Natural killer cell (primary cell): ENCODE measurements at places on chromosomes 7 and 10. TPM values are rescaled to one million over a fixed set of nuclear protein-coding genes. Genes with fewer than 3 reads are reported as not detected.

The CCDC7 gene
- 39.0 TPM for total RNA-seq

The OPN4 gene
- not detected for total RNA-seq

The ATRNL1 gene
- not detected for total RNA-seq

The PON1 gene
- total RNA-seq = not detected

The TFR2 gene
- total RNA-seq = 13.8 TPM

DNA sequence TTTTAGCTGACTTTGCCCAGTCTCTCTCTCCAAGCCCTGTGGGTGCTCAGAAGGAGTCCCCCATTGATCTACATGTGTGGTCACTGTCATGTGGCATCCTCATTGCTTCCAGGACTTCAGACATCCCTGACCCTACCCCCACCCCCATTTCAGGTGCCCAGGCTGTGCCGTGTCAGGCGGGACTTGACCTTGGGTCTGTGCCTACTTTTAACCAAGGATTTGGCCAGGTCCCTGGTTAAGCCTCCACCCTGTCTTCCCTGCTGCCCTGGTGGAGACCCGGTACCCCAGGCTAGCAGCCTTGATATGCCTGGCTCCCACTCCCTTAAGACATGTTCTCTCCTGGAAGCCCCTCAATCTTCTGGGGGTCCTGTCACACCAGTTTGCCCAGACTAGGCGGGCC lies 31.3 kb downstream of the PRF1 start:
- H3K36me3 ChIP-seq = no peaks in the 10 kb centered on the region
- no peak for DNase-seq
- H3K27me3 ChIP-seq = no peaks in the 10 kb centered on the region

DNA sequence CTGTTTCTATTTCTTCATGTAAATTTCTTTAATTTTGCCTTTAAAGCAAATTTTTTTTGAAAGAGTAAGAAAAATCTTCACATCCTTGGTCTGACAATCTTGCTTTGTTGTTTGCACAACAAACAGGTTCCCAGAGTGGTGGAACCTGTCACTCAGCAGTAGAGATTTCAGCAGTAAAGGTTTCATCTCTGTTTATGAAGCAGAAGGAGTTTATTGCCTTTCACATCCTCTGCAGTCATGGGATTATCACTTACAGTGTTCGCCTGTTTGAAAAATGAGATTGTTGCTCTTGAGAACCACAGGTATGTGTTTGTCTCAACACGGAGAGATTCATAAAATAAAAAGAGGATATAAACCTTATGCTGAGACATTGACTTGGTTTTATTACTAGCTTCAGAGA lies 342.6 kb downstream of the IPMK start:
- H3K27ac ChIP-seq = no peak overlapping the region
- no peak overlapping the region for H3K4me3 ChIP-seq
- no peaks in the 10 kb centered on the region for H3K36me3 ChIP-seq
- H3K27me3 ChIP-seq = no peaks in the 10 kb centered on the region
- no peak for DNase-seq

DNA sequence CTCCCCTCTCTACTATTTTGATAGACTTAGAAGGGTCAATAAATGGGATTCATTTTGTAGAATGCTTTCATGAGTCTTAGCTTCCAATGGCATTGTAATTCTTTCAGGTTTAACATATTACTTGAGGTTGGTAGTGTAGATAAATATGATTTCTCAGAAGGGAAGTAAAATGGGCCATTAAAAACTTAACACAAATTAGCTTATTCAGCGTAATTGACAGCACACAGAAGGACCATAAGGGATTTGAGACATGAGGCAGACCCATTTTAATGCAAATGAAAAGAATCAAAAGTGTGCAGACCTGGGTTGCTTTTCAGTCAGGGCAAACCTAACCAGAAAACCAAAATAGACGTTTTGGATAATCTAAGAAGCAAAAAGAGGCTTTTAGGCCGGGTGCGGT lies 156.6 kb upstream of the CNTNAP2 start:
- H3K27me3 ChIP-seq = no peaks in the 10 kb centered on the region
- no peak overlapping the region for H3K27ac ChIP-seq
- H3K4me3 ChIP-seq = no peak overlapping the region
- DNase-seq = no peak

DNA sequence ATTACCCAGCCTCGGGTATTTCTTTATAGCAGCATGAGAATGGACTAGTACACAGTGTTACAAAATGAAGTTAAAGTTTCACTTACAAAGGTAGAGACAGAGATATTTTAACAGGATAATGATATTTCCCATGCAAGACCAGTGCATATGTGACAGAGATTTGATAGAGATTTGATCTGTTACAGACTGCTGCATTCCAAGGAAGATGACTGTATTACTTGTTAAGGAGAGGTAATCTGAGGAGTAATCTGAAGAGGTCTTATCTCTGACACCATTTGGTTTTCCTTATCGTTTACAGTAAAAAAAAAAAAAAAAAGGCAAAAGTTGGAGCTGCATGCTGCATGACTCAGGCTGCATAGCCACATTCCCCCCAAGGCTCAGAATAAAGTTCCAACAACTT lies 289.6 kb downstream of the POM121L12 start:
- no peak overlapping the region for H3K27ac ChIP-seq
- H3K36me3 ChIP-seq = no peaks in the 10 kb centered on the region
- H3K27me3 ChIP-seq = no peaks in the 10 kb centered on the region

DNA sequence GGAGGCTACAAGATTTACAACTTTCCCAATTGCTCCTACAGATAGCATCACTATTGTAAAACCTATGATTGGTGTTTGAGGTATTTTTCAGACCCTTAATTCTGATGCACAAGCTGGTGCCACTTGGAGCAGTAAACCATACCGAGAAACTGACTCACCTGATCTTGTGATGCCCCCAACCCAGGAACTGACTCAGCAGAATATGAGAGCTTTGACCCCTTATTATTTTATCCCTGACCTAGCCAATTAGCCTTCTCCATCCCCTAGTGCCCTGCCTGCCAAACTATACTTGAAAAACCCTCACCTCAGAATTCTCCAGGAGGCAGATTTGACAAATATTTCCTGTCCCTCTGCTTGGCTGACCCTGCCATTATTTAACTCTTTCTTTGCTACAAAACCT lies 585.9 kb upstream of the GHITM start:
- no peak overlapping the region for H3K27ac ChIP-seq
- no peaks in the 10 kb centered on the region for H3K4me1 ChIP-seq
- no peak overlapping the region for H3K4me3 ChIP-seq
- no peaks in the 10 kb centered on the region for H3K27me3 ChIP-seq
- no peak for DNase-seq

- H3K27ac ChIP-seq = no peak overlapping the region
- no peak for DNase-seq
- no peaks in the 10 kb centered on the region for H3K36me3 ChIP-seq
- H3K27me3 ChIP-seq = peaks cover 14% of the 10 kb centered on the region
- no peak overlapping the region for H3K4me3 ChIP-seq
- H3K4me1 ChIP-seq = no peaks in the 10 kb centered on the region
Observed at GRCh38 chr10:23171232-23171876, 20.8 kb upstream of the PTF1A start.

GRCh38 chr7:152478140-152478539 lies 42.3 kb upstream of the KMT2C start:
- H3K27me3 ChIP-seq = no peaks in the 10 kb centered on the region
- H3K27ac ChIP-seq = no peak overlapping the region
- DNase-seq = no peak
- H3K4me3 ChIP-seq = no peak overlapping the region
